Stimulated activated effector memory CD8-positive, alpha-beta T cell treated with anti-CD3 and anti-CD28 coated beads, Interleukin-12 subunit alpha, Interleukin-12 subunit beta, amount 100 ng/mL, for 72 hours (primary cell): ENCODE measurements at places on chromosomes 11 and 22.

- no peak for DNase-seq
Observed at GRCh38 chr11:124867700-124868099, 2.5 kb downstream of the ROBO3 start.

- DNase-seq: no peak
Observed at GRCh38 chr11:68401856-68402255, 58.7 kb upstream of the PPP6R3 start.

- no peak for DNase-seq
Observed at GRCh38 chr11:94424662-94425061, 23.4 kb upstream of the GPR83 start.

DNA sequence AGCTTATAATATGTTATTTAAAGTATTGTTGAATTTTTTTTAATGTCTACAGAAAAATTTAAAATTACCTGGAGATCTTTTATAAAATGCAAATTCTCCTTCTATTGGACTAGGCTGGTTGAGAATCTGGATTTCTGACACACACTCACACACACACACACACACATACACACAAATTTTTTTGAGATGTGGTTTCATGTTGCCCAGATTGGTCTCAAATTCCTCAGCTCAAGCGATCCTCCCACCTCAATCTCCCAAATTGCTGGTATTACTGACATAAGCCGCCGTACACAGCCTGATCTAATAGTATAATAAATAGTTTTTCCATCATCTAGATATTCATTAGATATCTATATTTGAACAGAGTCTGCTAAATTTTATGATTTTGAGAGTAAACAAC, 4.5 kb upstream of the RFPL1 start:
- no peak for DNase-seq

DNA sequence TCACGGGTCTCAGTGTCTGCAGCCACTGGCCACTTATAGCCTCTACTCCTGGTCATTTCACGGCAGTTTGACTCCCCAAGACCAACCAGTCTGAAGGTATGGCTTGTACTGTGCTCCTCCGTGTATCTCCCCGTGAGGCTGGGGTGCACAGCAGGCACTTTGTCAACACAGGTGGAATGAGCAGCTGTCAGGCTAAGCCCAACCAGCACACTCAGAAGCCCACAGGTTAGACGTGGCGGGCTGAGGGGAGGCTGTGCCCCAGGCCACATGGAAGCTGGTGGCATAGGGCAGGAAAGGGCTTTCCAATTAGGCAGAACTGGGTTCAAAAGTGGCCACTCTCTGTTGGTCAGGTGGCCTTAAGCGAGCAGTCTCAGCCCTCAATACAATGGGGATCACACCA, 7.0 kb downstream of the TP53I11 start:
- DNase-seq: no peak

- no peak for DNase-seq
Observed at GRCh38 chr11:78400116-78400515, 17.5 kb downstream of the GAB2 start.

DNA sequence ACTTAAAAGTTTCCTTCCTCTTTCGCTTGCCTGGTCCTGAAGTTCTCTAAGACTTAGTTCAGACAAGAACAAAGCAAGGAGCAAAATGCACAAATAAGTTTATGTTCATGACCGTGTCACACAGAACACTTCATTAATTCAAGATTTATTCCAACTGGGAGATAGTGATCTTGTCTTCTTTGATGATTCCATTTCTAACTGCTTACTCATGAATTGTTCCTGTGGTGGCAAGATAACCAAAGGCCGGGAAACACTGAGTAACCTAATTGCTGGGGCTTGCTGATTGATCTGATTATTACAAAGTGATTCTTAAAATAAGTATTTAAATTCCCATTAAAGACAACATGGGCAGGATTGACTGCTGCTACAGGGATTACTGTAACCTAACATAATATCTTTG, 1462.9 kb upstream of the RAG2 start:
- no peak for DNase-seq

DNA sequence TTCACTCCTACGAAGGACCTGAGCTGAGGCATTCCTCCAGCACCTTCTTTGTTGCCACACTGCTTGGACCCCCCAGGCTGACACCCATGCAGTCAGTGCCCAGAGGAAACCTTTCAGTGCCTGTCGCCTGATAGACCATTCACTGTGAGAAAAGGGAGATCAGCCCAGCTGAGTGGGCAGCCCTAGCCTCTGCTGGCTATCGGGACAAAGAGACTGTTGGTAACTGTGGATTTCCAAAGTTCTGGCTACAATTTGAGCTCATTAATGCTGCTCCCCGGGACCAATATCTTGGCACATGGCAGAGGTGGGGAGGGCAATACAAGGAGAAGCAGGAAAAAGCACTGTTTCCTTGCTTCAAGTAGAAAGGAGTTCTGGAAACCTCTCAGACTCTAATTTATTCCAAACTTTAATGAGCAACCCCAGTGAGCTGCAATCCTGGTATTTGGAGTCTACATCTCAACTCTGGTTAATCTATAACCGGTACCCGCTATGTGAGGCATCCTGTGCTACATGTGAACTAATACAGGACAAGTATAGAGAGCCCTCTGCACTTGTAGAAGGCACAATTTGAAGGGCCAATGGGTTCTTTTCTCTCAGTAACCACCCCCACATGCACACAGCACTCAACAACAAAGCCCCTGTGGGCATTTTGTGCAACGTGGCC, 200.7 kb upstream of the NCAM1 start:
- no peak for DNase-seq

GRCh38 chr11:57357856-57358255, 19.7 kb downstream of the P2RX3 start:
- DNase-seq: no peak

DNA sequence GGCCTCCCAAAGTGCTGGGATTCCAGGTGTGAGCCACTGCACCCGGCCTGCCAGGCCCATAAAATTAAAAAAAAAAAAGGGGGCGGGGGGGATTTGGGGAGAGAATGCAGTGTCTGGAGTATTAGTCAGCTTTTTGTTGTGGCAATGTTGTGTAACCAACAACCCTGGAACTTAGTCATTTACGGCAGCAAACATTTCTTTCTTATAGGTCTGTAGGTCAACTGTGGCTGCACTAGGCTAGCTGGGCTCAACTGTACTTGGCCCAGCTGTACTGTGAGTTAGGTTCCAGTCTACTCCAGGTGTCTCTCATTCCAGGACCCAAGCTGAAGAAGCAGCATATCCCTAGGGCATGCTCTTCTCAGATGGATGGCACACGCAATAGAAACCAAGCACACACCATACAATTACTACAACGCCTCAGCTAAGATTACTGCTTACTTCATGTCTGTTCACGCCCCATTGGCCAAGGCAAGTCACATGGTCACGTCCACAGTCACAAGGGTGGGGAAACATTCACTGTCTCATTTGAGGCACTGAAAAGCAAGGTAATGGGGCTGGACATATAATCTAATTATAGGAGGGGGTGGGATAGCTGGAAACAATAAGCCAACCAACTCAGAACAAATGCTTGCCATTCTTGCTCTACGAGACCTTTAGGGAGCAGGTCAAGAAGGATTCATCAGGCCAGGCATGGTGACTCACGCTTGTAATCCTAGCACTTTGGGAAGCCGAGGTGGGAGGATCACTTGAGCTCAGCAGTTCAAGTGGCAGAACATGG, 10.4 kb upstream of the SPINDOC start:
- DNase-seq: no peak

- no peak for DNase-seq
Observed at GRCh38 chr11:111734954-111735261, 31.3 kb downstream of the PPP2R1B start.

GRCh38 chr11:27705873-27706820, 5.9 kb upstream of the BDNF start:
- no peak for DNase-seq

DNA sequence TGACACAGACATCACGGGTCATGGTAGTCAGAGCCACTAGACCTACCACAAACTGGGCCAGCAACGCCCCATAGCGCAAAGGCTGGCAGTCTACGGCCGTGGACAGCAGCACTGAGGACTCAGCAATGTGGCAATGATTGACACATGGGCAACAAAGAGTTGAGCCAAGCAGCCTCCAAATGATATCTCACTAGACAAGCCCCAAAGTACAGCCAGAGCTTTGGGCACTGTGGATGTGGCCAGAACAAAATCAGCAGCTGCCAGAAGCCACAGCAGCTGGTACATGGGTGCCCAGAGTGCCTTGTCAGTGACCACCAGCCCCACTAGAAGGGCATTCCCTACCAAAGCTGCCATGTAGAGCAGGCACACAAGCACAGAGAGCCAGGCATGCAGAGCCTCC, 11.2 kb upstream of the UBQLNL start:
- no peak for DNase-seq

- no peak for DNase-seq
Observed at GRCh38 chr22:32760815-32761214, 40.7 kb upstream of the TIMP3 start.

DNA sequence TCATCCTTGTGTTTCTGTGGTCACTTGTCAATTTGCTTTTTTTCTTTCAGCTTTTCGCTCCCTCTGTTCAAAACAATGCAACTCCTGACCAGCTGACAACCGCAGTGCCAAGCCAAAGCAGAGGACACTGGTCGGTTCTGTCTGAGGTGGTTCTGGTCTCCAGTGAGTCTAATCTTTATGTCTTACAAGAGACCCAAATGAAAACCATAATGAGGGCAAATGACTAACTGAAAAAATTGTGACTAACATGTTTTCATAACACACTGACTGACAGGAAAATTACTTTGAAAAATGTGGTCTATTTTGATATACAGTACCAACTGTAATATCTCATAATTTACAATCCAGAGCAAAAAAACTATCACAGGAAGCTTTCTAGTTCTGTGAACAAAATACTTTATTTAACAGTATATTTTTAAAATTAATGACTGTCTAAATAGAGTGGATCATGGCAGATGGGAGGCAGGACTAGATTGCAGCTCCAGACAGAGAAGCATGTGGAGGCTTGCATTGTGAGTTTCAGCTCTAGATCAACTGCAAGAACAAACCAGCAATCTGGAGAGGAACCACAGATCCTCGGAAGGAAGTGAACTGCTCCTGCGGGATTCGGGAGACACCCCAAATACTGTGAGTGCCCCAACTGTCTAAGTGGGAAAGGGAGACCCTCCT, 311.8 kb downstream of the SBF2 start:
- DNase-seq: no peak

- DNase-seq: no peak
Observed at GRCh38 chr11:16456366-16456765, 100.0 kb upstream of the SOX6 start.

DNA sequence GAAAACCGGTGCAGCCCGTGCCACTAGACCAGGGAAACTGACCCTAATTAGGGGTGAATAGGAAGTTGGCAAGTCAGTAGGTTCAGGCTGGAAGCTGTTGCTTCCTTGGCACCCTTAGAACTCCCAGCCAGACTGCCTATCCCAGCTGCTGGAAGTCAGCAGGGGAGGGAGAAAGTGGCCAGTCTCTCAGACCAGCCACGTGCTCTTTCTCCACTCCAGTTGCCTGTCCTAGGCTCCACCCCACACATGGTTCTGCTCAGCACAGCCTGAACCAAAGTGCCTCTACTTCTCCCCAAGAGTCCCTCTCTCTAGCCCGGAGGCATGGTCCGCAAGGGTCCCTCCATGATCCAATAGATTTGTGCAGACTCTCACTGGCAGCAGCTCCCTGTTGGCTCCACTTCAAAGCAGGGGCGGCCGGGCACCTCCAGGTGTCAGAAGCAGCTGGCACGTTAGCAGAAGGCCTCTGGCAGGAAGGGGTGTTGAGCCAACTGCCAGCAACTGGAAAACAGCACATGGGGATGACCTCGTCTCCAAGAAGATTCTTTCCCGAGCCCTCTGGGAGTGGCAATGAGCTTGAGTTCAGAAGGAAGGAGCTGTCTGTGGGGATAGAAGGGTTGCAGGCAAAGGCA, 27.7 kb downstream of the ARFGAP2 start:
- DNase-seq: no peak

GRCh38 chr22:28674121-28674563, 5.5 kb downstream of the TTC28 start:
- no peak for DNase-seq

DNA sequence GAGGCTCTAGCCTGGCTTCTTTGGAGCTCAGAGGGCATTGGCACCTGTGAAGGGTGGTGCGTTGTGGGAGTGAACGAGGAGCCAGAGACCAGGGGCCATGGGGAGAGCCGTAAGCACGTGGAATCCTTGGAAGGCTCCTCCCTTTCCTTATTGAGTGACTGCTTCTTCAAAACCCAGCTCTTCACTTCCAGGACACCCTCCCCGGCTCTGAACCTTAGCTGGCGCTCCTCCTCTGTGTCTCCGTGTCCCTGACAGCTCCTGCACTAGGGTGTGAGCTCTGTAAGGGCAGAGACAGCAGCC, 26.3 kb downstream of the POLR3H start:
- no peak for DNase-seq

DNA sequence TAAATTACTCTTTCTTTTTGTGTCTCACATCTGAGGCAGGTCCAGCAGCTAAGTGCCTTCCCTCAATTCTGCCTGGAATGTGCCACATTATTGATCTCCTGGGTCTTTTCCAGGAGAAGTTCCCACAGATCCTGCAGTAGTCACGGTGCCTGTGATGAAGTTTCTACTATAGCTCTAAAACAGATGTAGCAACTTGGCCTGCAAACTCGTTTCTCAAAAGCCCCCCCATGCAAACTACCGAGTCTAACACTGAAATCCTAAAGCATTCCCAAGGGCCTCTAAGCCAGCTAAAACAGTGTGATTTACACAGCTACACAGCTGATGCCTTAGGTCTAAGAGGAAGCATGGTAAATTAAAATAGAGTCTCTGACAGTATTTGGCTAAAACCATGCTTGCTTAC, 54.3 kb downstream of the DDI1 start:
- no peak for DNase-seq

- DNase-seq: no peak
Observed at GRCh38 chr11:16796311-16796710, 57.9 kb downstream of the C11orf58 start.

DNA sequence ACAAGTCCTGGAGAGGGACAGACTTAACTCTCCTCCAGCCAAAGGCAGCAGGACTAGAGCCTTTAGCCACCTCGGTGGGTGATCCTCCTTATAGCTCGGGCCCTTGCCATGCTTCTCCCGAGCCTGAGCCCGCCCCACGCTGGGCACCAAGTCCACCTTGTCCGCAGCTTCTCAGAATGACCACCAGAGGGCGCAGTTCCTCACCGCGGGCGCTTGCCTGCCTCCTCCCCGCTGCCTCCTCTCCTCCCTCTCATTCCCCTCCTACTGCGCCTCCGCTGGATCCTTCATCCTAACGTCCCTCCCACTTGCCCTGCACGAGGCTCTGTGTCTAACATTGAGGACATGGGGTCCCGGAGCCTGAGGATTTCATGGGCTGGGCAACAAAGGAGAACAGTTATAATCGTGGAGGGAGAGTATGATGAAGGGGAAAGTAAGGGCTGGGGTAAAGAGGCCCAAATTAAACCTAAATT, 11.3 kb upstream of the MOGAT2 start:
- DNase-seq: peak; percentile 59

GRCh38 chr11:43694477-43694876, 13.9 kb downstream of the HSD17B12 start:
- no peak for DNase-seq
